ENCODE measurements at places on chromosomes 16 and 17. TPM values are rescaled to one million over a fixed set of nuclear protein-coding genes. Genes with fewer than 3 reads are reported as not detected.

Gene ARHGDIG
- total RNA-seq, result not detected

GRCh38 chr17:27461192-27461859, 5.1 kb downstream of the KSR1 start:
- no peak for DNase-seq

DNA sequence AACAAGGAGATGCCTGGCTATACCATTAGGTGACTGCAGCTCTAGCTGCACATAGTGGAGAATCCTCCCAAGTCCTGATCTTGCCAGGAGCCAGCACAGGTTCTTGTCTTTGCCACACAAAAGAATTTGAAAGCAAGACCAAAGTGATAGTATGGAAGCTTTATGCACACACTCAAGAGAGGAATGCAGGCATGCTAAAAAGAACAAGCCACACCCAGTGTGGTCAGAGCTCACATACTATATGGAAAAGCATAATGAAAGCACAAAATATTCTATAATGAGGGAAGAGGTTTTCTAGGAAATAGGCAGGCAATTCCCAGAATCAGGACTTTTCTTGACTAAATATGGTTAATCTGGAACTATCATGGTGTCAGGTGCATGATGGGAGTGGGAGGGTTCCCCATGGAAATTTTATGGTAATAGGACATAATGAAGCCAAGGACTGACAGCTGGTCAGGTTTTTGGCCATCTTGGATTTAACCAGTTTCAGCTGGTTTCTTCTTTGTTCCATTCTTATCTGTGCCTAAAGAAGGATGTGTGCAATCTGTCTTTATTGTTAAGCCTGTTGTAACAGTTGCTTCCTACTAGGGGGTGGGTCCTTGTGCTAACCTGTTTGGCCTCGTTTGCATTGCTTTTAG, 171.6 kb downstream of the ZNF18 start:
- DNase-seq, result no peak

GRCh38 chr16:83160287-83161020, 533.7 kb downstream of the CDH13 start:
- DNase-seq, result no peak

Gene CCL2
- 11.9 TPM for total RNA-seq

DNA sequence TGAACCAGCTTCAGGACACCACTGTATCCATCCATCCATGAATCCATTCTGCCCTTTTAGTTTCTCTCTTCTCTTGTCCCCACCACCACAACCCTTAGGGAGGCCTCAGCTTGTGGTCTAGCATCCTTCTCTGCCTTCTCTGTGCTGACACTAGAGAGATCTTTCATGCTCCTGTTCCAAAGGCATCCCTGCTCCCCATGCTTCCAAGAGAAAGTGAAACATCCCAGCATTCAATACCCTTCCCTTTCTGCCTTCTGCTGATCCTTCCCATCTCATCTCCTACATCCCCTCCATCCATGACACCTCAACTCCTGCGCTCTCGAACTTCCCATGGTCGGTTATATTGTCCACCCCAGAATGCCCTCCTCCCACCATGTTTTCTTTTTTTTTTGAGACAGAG, 10.0 kb downstream of the RAPGEFL1 start:
- DNase-seq, result no peak

GRCh38 chr17:78834571-78834970, 6.0 kb downstream of the USP36 start:
- DNase-seq, result no peak

DNA sequence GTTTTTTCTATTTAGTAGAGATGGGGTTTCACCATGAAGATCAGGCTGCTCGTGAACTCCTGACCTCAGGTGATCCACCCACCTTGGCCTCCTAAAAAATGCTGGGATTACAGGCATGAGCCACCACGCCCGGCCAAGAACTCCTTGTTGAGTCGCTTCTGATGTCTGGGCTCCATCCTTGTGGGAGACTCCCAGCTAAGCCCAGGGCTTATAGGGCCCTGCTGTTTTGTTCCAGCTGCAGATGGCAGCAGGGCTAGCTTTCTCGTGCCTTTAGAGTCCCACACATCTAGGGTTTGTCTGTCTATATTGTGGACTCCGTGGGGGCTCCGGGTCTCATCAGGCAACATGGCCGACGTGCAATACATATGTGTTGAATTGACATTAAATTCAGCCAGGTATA, 39.3 kb upstream of the MED9 start:
- DNase-seq, result no peak

- DNase-seq, result no peak
These were observed 22.5 kb downstream of the AKAP10 start for GRCh38 chr17:19955099-19955498.

DNA sequence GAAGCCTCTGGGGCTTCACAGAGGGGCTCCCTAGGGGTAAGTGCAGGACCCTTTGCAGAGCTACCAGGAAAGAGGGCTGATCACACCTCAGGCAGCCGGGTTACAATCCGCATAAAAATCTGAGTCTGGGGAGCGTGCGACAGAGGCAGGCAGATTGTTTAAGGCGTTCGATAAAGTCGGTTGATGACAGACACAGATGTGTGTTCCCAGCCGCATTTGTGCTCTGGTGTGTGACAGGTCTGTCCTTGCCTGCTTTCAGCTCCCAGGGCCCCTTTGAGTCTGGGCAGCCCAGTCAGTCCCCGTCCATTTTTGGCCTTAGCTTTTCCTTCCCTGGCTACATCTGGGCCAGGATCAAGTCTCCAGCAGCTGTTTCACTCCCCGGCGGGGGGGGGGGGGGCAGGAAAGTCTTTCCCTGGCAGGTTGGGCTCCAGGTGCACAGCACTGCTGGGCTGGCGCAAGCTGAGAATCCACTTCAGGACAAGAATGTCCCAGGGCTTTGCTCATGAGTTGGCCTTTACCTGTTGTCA, 1.3 kb upstream of the ZACN start:
- no peak for DNase-seq

Gene CRISPLD2
- 109 TPM for total RNA-seq

GRCh38 chr16:10154389-10154788, 27.8 kb downstream of the GRIN2A start:
- no peak for DNase-seq

DNA sequence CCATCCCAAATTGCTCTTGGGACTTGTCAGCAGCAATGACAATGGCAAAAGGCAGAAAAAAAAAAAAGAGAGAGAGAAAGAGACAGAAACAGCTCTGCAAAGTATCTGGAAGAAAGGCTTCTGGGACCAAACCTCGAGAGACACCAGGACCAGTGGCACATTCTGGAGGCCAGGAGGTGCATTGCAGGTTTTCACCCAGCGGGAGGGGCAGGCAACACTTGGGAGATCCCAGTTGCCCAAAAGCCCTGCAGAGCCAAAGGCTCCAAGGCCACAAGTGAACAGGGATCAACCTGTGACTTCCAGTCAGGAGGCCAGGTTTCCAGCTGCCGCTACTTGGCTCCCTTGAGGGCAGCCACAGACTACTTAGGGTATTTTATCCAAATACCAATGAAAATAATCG, 110.8 kb upstream of the CDH5 start:
- DNase-seq, result no peak

Gene EPOP
- 1.1 TPM for total RNA-seq

Gene ZNF385C
- total RNA-seq, result 0.30 TPM

DNA sequence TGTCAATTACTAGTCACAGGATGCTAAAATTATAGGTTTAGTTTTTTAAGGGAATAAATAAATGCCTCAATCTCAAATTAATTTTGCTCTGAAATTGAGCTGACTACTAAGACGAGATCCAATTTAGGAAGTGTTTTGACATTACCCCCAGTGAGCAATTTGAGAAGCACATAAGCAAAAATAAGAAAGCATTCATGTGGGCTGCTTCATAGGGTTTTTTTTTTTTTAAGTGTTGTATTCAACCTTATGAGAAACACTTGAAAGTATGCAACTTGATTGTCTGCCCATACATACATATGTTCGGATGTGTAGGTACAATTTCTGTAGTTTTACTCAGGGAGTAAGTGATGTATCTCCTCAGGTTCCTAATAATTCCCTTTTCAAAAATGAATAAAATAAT, 77.6 kb downstream of the PRKCA start:
- no peak for DNase-seq

GRCh38 chr17:61660746-61661485, 69.9 kb upstream of the NACA2 start:
- DNase-seq, result no peak

- DNase-seq, result no peak
These were observed 7.0 kb upstream of the CCNF start for GRCh38 chr16:2422123-2422867.
